Activated T-helper 1 cell treated with Interleukin-2 at 50 U/mL for 16 hours (primary cell): ENCODE measurements at places on chromosomes 16 and 17.

DNA sequence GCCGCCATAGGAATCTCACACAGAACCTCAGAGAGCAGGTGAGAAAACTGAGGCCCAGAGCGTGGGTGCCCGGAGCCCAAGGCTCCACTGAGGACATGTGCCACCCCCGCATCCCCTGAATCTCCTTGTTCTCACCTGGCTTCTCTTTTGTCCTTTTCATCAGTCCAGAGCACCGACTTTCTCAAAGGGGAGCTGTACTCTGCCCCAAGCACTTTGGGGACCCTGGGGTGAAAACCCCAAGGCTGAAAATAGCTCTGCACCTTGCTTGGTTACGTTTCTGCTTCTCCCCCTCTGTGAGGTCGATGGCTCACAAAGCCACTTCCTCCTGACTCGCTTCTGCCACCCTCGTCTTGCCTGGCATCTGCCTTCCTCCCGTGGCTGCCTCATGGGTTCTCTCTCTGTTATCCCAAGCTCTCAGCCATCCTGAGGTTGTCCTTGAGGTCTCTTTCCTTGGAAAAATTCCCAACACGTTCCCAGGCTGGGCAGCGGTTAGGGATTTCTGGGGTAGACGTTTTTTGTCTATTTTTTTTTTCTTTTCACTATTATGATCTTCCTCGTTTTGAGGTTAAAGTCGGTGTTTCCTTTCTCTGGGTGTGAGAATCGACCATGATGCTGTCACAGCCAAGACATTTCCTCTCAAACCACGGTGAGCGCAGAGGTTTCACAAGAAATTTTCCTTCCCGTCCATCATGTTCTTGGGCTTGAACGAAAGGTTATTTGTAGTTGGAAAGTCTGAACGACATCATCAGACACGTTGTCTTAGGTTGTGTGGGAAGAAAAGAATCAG lies 37.2 kb downstream of the IRF8 start:
- DNase-seq: peak; percentile 45

GRCh38 chr17:13415871-13416416 lies 185.8 kb downstream of the HS3ST3A1 start:
- DNase-seq: no peak

GRCh38 chr16:80954985-80955384 lies 51.7 kb downstream of the CMC2 start:
- DNase-seq: no peak

DNA sequence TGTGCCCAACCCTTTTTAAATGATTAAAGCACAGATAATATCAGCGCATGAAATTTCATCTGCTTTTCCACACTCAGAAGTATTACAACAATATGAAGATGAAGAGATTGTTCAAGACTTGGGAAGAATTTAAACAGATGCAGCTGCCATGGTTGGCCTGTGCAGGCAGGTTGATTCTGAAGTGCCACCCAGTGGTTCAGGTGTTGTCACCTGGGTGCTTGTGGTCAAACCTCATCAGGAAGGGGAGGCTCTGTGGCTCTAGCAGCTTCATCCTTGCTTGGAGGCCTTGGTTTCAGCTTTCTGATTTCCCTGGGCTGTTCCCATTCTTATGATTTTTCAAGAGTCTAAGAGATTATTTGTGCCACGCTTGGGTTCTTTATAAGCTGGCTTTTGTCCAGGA lies 22.2 kb upstream of the CLEC18C start:
- DNase-seq: no peak

- DNase-seq: no peak
Observed at GRCh38 chr17:82489117-82489516, 30.4 kb upstream of the FOXK2 start.

DNA sequence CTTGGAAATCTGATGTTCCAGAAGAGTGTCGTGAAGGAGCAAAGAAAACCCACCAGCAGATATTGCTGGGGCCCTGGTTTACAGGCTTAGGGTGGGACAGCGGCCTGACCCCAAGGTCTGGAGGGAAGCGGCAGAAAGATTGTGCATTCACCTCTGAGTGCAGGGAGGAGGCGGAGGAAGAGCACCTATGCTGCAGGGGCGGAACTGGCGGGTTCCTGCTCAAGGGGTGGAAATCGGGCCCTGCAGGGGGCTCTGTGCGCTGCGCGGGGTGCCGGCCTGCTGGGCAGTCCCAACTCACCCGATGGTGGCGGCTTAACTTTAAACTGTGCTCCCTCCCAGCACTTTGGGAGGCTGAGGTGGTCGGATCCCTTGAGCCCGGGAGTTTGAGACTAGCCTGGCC lies 47.5 kb downstream of the COX4I1 start:
- DNase-seq: no peak

- DNase-seq: no peak
Observed at GRCh38 chr17:47877368-47878034, 18.5 kb upstream of the SP2 start.

- no peak for DNase-seq
Observed at GRCh38 chr17:57599271-57600045, 145.6 kb downstream of the CCDC182 start.

DNA sequence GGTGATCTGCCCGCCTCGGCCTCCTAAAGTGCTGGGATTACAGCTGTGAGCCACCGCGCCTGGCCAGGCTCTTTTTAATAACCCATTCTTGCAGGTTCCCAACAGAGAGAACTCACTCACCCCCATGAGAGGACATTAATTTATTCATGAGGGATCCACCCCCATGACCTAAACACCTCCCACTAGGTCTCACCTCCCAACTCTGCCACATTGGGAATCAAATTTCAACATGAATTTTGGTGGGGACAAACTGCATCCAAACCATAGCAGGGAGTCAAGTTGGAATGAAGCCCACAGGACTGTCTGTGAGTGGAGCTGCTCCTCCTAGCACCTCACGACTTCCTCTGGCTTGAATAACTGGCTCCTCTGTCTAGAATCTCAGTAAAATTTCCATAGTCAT lies 85.5 kb downstream of the WWP2 start:
- no peak for DNase-seq

DNA sequence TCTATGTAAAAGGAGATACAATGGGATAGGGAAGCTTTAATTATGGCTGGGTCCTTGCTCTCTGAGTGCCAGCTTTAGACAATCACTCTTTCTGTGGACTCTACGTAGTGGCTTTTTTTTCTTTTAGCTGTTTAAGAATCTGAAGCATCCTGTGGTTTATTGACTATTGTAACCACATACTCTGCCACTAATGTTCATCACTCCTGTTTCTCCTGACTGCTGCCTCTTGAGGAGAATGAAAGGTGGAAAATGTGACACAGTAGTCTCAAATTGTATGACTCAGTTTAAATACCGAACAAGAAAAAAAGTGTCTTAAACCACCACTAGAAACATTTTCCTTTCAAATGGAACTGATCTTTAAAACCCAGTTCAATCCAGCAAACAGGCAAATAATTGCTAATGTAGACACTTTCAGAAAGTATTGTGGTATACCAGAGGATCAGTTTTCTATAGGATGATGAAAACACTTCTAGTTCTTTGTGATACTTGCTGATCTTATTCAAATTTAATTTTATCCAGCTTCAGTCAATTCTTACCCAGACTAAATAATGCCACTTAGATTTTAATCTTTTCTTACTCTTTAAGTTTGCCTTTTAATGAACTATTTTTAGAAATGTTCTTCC lies 302.7 kb upstream of the PMFBP1 start:
- no peak for DNase-seq

DNA sequence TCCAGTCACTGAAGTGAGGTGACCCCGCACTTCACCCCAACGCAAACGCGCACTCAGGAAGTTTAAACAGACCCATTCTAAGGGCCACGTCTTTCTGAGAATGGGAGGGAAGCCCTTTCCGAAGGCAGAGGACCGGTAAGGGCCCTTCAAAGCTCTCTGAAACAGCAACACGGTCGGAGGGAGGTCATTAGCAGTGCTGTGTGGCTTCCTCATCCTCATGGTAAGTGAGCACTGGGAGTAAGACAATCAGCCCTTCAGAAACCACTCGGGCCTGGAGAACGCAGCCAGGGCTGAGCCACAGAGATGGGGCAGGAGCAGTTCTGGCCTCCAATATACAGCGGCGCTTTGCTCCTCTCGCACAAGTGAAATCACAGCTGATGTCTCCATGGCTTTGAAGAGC lies 23.7 kb downstream of the SRL start:
- DNase-seq: no peak

DNA sequence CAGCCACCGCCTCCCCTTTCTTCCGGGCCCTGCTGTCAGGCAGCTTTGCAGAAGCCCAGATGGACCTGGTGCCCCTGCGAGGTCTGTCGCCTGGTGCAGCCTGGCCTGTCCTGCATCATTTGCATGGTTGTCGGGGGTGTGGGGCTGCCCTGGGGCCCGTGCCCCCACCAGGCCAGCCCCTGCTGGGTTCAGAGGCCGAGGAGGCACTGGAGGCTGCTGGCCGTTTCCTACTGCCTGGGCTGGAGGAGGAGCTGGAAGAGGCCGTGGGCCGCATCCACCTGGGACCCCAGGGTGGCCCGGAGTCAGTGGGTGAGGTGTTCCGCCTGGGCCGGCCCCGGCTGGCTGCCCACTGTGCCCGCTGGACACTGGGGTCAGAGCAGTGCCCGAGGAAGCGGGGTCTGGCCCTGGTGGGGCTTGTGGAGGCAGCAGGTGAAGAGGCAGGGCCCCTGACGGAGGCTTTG lies 5.5 kb upstream of the TGFB1I1 start:
- no peak for DNase-seq

GRCh38 chr17:61283043-61283442 lies 116.6 kb upstream of the TBX2 start:
- no peak for DNase-seq

DNA sequence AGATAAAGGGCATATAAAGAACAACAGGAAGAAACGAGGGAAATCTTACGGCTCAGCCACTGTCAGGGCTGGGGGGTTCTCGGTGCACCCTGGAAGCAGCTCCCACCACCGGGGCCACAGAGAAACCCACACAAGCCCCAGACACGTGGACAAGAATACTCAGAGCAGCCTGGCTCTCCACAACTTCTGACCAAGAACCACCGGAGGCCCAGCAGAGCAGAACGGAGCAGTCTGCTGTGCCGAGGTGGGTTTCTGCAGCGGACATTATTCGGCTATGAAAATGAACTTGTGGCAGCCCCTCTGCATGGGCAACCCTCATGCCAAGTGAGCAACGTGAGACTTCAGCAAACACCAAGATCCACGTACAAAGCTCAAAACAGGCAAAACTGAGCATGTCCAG lies 6.8 kb downstream of the DNASE1 start:
- DNase-seq: no peak

GRCh38 chr17:28577466-28577824 lies 750 bp upstream of the ALDOC start:
- no peak for DNase-seq

DNA sequence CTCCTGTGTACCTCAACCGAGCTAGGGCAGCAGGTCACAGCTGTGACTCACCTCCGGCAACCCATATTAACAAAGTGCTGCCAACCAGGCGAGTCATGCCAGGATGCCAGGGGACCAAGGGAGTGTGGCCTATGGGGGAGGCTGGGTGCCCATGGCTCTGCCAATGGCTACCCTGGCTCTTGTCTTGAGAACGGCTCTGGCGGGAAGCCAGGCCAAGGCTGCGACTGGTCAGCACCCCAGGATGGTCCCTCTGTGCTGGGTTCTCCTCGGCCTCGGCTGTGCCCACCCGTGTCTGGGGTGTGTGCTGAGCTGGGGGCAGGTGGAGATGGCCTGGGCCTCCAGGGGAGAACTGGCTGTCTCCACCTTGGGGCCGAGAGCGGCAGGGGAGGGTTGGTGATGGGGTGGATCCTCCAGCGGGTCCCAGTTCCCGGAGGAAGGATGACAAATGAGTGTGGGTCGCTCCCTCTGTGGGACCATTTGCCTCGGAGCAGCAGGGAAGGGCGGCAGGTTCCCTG lies 75.8 kb downstream of the MRC2 start:
- no peak for DNase-seq

- DNase-seq: no peak
Observed at GRCh38 chr17:81099888-81100287, 64.9 kb downstream of the BAIAP2 start.

GRCh38 chr17:8839410-8839935 lies 28.0 kb downstream of the PIK3R6 start:
- no peak for DNase-seq

GRCh38 chr17:80559825-80560251 lies 15.2 kb downstream of the RPTOR start:
- no peak for DNase-seq

DNA sequence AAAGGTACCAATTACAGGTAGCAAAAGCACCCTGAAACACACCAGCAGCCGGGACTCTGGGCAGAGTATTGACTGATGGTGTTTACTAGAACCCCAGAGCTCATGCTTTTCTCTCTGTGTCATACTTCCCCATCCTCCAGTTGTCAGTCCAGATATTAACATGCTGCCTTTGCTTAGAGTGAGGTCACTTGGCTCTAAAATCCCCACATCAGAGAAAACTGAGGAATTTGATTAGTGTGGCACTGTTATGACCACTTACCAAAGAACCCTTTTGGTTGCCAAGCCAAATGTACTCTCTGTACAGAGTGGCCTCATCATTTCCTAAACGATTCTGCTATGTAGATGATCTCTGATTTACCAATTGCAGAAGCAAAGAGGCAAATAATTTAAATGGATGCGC lies 80.4 kb downstream of the ABCC12 start:
- no peak for DNase-seq

DNA sequence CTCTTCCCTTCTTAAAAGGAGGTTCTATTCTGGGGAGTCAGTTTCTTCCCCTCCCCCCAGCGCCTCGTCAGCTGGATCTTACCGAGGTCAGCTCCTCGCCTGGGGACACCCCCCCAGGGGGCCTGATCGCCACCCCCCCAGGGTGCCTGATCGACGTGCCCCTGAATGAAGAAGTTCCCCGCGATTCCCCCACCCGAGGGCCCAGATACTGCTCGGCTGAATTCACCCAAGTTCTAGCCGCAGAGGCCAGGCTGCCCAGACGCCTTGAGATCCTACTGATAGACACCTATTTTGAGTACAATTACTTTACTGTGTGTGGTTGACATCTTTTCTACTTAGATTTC lies 1.4 kb downstream of the RAB11FIP3 start:
- no peak for DNase-seq

DNA sequence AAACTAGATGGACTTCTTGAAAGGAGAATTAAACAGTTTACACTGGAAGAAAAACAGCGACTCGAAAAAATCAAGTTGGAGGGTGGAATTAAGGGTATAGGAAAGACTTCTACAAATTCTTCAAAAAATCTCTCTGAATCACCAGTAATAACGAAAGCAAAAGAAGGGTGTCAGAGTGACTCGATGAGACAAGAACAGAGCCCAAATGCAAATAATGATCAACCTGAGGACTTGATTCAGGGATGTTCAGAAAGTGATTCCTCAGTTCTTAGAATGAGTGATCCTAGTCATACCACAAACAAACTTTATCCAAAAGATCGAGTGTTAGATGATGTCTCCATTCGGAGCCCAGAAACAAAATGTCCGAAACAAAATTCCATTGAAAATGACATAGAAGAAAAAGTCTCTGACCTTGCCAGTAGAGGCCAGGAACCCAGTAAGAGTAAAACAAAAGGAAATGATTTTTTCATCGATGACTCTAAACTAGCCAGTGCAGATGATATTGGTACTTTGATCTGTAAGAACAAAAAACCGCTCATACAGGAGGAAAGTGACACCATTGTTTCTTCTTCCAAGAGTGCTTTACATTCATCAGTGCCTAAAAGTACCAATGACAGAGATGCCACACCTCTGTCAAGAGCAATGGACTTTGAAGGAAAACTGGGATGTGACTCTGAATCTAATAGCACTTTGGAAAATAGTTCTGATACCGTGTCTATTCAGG lies 85.0 kb downstream of the C17orf58 start:
- DNase-seq: no peak
